ENCODE measurements at places on chromosomes 5 and 9. TPM values are rescaled to one million over a fixed set of nuclear protein-coding genes. Genes with fewer than 3 reads are reported as not detected.

Gene NUTM2G
- 0.48 TPM for total RNA-seq

Gene TSLP
- total RNA-seq: 7.0 TPM

Gene PCDHGA1
- total RNA-seq: 0.96 TPM

Gene AFAP1L1
- 0.72 TPM for total RNA-seq

Gene NR5A1
- total RNA-seq: not detected

Gene PRR7
- not detected for total RNA-seq

Gene SLC23A1
- not detected for total RNA-seq

Gene SPINK6
- 5.5 TPM for total RNA-seq

Gene PCDHGA7
- total RNA-seq: 7.0 TPM

Gene COL27A1
- 12.3 TPM for total RNA-seq

All from umbilical cord (tissue), 2 donors.